ENCODE measurements at places on chromosomes 11 and 22. TPM values are rescaled to one million over a fixed set of nuclear protein-coding genes. Genes with fewer than 3 reads are reported as not detected.

- no peak for DNase-seq
Measured at GRCh38 chr22:25437414-25438160, 126.9 kb upstream of the GRK3 start.

DNA sequence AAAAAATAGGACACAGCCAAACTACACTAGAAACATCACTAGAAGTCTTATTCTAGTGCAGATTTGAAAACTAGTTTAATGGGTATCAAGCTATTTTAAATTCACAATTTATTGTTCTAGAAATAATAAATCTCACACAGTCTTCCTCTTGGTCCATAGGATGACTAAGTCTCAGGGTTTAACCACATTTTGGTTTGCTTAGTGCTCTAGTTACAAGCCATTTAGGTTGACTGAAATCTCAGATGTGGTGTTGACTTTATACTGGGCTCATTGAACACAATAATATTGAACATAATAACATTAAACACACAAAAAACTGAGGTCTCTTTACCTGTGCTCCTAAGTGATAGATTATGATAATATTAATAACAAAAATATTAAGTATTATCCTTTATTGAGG lies 760.3 kb upstream of the CCDC179 start:
- peak; percentile 34 for DNase-seq

Gene TESMIN
- polyA plus RNA-seq, result 2.2 TPM

- DNase-seq, result peak; percentile 1
Measured at GRCh38 chr11:121321614-121322243, 29.2 kb downstream of the SC5D start.

Gene OR8B4
- not detected for polyA plus RNA-seq

- no peak for DNase-seq
Measured at GRCh38 chr11:82261367-82261766, 472.3 kb downstream of the FAM181B start.

Gene KCTD14
- polyA plus RNA-seq, result 1.3 TPM

- no peak for DNase-seq
Measured at GRCh38 chr11:46718155-46719019, 626 bp upstream of the F2 start.

DNA sequence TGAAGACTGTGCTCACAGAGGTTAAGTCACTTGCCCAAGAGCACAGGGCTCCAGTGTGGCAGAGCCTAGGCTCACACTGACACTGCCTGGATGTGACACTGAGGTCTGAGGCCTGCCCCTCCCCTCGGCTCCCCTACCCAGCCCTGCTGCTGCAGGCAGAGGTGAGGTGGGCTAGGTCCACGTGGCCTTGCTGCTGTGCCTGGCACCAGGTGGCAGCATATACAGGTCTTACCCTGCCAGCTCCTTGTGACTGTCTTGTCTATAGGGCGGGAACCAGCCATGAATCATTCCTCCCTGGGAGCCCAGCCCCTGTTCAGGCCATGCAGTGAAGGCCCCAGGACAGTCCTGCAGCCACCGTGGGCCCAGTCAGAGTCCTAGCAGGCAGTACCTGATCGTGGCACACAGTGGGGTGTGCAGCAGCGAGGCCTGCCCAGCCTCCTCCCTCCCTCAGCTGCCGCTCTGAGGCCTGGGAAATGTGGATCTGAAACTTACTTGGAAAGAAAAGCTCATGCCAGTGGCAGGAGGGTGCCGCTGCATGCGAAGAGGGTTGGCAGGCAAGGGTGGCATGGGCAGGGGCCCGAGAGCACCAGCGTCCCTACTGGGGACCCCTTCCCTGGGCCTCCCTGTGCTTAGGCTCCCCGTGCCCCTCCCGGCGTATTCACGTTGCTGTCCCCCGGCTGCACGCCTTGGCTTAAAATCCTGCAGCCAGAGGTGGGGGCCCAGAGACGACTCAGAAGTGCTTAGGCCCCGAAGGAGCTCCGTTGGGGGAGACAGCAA lies 1.2 kb upstream of the CERK start:
- peak; percentile 72 for DNase-seq

Gene BEST1
- polyA plus RNA-seq, result 1.4 TPM

- no peak for DNase-seq
Measured at GRCh38 chr22:26106412-26106811, 62.9 kb upstream of the SEZ6L start.

Gene RFPL2
- not detected for polyA plus RNA-seq

DNA sequence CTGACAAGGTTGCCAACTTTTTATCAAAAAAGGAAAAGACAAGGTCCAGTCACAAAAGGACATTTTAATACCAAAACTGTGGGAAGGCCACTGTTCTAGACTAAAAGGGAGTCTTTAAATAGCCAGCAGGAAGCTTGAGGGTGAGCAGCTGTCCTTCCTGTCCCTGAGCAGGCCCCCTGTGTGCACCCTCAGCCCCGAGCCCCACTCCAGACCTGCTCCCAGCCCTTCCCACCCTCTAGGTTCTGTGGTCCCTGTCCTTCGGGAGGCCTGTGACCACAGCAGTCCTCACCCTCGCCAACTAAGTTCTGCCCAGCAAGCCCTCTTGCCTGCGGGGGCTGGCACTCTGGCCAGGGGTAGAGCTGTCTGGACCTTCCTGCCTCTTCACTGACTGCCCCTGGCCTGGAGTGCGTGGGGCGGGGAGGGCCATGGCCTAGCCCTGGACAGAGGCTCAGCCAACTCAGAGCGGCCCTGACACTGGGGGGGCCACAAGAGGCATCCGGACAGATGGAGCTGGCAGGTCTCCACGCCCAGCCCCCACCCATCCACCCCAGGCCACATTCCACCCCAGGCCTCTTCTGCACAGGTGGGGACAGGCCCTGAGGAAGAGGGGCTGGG lies 1.6 kb upstream of the PLXNB2 start:
- DNase-seq, result no peak

Gene RFPL3
- not detected for polyA plus RNA-seq

GRCh38 chr11:10107497-10107896 lies 186.5 kb downstream of the SBF2 start:
- no peak for DNase-seq

Gene OR8G5
- polyA plus RNA-seq, result not detected

DNA sequence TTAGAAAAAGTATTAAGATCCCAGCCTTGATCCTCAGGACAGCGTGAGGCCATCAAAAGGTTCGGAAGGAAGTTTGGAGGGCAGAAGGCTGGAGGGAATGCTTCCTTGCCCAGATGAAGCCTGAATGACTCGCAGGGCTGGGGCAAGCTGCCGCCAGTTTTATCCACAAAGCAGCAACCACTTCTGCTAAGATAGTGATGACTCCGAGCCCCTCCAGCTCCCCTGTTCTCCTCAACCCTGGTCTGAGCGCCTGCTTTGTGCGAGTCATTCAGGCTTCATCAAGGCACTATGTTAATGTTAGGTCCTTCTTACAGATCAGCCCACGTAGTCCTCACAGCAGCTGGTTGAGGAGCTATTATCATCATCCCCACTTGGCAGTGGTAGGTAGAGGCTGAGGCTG lies 158.8 kb downstream of the COMMD9 start:
- DNase-seq, result peak; percentile 77

- DNase-seq, result no peak
Measured at GRCh38 chr22:17371448-17371847, 2.2 kb downstream of the CECR2 start.

Gene SLC36A4
- polyA plus RNA-seq, result 6.2 TPM

All from IMR-90 (cell line).